ENCODE measurements at places on chromosomes 1 and 21.
A peak's percentile ranks its signal among the peaks of the same experiment; 100 is the strongest.

DNA sequence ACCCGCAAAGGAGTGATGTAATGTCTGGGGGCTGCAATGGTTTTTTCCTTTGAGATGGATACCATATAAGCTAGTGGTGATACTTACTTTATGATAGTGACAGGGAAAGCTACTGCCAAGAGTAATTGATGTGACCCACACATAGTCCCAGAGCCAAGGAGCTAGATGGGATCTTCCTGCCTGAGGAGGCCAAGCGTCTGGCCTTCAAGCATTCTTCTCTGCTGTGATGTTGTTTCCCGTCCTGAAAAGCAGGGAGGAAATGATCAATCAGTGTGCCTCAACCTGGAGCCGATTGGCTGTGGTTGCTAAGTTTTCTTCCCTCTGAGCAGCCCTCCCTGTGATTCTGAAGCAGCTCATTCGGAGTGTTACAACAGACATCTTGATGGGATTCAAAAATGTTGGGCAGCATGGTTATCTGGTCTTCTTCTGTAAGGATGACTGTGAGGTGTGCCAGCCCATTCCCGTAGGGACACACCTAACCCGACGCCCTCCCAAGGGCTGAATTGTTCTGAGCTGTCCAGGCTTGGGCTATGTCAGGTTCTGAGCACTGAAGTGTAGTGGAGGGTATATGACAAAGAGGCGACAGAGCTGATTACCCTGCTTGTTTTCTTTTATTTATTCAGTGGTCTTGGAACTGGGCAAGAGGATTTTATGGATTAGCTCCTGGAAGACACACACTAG, 56.7 kb downstream of the UCK2 start:
- no peak for DNase-seq

- DNase-seq, result no peak
These were observed 11.1 kb downstream of the ITGA10 start for GRCh38 chr1:145898756-145899155.

- DNase-seq, result no peak
These were observed 90.6 kb upstream of the NGF start for GRCh38 chr1:115428676-115429075.

- no peak for DNase-seq
These were observed 2.4 kb downstream of the GUCA2A start for GRCh38 chr1:42162181-42162580.

GRCh38 chr1:58829866-58830265, 46.0 kb upstream of the JUN start:
- no peak for DNase-seq

GRCh38 chr1:18387307-18387706, 93.4 kb upstream of the KLHDC7A start:
- DNase-seq, result no peak

DNA sequence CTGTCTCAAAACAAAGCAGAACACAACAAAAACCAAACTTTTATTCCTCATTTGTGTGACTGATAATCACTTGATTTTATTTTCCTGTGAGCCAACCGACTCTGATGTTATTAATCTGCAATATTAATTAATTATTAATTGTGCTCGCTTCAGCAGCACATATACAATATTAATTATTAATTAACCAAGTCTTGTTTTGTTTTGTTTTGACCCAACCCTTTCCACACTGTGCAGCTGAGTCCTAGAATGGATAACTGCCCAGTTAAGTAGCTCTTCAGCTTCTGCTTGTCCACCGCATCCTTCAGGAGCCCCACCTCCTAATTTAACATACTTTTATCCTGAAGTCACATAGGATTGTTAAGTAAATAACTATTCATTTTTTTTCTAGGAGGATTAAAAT, 47.4 kb upstream of the EXO1 start:
- no peak for DNase-seq

DNA sequence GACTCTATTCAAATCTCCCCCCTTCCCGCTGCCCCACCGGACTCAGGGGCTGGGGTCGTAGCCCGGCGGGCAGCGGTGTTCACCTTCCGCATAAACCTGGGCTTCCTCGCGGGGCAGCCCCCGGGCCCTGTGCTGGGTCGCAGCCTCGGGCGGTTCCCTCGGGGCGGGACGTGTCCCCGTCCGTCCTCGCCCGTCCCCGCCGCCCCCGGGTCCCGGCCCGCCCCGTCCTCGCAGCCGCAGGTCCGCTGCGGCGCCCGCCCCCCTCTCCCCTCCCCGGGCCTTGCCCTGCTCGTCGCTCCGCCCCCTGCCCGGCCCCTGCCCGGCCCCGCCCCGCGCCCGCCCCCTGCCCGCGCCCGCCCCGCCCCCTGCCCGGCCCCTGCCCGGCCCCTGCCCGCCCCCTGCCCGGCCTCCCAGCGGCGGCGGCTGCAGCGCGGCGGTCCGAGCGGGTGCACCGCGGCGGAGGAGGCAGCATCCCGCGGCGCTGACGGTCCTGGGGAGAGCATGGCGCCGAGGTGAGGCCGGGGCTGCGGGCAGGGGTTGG, at the start of gene COL18A1:
TSS of gene COL18A1 (plus strand) at position 436 of the 541 bp plus-strand sequence. CDS start at position 502, 66 bp downstream.
- DNase-seq, result peak; percentile 54

- no peak for DNase-seq
These were observed 4.0 kb upstream of the BRWD1 start for GRCh38 chr21:39317134-39318090.

DNA sequence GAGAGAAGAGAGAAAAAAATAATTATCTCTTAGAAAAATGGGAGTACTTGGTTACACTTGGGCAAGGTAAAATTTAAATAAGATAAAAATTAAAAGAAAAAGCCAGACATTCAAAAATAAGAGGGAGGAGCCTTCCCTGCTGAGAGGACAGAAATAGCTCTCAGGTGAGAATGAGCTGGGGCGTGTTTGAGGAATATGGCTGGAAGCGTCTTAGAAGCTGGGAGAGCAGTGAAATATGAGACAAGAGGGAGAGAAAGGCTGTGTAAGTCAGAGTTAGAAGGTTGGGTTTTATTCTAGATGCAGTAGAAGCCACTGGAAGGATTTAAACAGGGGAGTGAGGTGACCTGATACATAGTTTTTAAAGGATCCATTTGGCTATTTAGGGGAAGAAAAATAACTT, 154.2 kb upstream of the L1TD1 start:
- no peak for DNase-seq
